ENCODE measurements at places on chromosomes 1 and 21.

DNA sequence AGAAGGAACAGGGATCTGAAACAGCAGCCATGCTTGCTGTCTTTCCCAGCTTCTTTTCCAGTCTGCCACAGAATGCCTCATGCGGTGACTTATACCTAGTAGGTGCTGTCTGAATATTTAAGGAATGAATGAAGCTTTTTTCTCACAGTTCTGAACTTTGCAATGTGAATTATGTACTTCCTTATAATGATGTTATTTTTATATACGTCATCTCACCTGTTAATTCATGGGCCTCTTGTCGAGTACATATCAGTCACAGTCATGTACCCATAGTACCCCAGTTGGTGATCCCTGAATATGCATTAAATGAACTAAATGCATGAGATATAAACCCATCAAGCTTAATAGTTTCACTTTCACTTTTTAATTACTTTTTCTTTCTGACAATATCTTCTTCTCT lies 132.7 kb downstream of the NTNG1 start:
- DNase-seq = no peak

DNA sequence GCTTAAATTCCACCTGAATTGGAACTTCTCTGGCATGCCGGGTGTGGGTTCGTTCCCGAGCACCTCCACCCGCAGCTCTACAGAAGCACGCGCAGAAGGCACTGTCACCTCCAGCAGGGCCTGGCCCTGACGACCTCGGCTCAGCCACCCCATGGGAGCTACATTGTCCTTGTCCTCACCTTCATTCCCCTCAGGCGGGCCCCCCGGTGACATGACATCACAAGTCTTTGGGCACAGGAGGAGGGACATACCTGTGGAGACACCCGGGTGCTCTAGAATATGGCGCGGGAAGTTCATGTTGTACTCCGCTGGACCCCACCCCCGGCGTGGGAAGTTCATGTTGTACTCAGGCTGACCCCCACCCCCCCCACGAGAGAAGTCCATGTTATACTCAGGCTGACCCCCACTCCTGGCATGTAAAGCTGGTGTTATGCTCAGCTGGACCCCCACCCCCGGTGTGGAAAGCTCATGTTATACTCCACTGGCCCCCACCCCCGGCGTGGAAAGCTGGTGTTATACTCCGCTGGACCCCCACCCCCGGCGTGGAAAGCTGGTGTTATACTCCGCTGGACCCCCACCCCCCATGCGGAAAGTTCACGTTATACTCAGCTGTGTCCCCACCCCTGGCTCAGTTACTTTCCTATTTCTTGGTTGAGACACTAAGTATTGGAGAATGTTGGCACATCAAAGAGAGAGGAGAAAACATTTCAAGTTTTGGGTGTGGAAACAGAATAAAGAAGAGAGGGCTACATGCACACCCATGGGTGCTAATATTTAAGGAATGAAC lies 37.6 kb downstream of the UMODL1 start:
- no peak for DNase-seq

GRCh38 chr1:230540421-230541155 lies 101.7 kb upstream of the COG2 start:
- DNase-seq = no peak

GRCh38 chr1:244280201-244280600 lies 171.5 kb downstream of the ADSS2 start:
- DNase-seq = no peak

DNA sequence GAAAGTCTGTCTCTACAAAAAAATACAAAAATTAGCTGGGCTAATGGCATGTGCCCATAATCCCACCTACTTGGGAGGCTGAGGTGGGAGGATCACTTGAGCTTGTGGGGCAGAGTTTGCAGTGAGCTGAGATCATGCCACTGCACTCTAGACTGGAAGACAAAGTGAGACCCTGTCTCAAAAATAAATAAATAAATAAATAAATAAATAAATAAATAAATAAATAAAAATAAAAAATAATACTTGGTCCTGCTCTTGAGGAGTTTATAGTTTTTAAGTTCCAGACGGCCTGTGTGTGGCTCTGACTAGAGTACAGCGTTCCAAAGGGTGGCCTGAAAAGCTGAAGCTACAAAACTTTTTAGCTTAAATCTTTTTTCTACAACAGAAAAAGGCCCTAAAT lies 35.1 kb downstream of the PCSK9 start:
- no peak for DNase-seq

GRCh38 chr1:47711184-47711847 lies 273.5 kb downstream of the FOXD2 start:
- DNase-seq = peak; percentile 53

- DNase-seq = no peak
These were observed 436.6 kb upstream of the ADGRL2 start for GRCh38 chr1:81364088-81364487.

- no peak for DNase-seq
These were observed 182.2 kb downstream of the AJAP1 start for GRCh38 chr1:4836574-4836973.

DNA sequence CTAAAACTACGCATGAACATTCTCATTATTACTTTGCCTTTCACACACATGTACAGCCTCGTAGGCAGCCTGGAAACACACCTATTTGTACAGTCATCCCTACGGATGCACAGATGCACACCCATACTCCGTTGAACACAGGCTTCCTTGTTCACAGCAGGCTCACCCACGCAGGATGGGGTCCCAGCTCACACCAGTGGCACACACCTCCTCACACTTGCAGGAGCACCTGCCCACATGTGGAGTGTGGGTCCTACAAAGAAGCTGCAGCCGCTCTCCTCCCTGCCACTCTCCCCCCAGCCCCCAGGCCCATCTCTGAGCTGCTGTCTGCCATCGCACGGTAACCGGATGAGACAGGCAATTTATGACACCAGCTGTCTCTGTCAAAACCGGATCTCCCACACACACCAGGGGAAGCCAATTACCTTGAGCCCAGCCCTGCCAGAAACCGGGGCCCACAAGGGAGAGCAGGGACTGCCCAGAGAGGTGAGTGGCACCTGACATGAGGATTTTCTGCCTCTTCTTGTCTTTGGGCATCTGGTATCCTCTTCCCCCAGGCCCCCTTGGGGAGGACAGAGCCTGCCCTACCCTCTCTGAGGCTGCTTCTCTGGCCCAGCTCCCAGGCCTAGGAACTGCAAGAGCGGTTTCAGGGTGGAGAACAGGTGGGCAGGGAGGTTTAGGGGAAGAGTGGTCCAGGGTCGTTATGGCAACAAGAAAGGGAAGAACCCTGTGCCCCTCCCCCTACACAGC lies 175.4 kb downstream of the IGSF21 start:
- no peak for DNase-seq

DNA sequence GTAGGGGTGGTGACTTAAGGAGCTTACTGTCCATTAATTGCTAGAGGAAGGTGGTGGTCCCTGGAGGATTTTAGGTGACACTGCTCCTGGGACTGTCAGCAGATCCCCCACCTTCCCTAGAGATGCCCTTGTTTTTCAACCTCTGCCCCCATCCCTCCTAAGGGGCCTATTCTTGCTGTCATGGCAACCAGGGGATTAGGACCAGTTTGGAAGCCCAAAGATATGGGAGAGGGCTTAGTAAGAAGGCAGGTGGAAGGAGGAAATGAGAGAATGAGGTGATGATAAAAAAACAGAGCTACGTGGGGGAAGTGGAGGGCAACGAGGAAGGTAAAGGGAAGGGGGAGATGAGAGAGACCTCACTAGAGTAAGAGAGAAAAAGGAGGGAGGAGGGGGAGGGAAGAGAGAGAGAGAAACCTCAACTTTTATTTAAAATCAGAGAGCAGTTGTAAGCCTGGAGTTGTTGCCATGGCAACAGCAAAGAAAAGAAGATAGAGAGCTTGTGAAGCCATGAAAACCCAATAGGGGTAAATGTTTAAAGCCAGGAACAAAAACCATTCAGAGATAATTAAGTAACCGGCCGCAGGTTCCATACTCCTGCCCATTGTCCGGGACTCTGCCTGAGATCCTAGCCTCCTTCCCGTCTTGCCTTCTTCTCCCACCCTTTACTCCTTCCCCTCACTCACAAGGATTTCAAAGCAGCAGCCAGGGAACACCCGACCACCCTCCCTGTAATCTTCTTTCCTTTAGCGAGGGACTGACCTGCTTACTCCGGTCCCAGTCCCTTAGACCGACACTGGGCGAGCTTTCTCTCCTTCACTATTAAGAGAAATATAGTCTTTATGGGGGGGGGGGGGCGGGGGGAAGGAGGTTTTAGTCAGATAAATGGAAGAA lies 20.6 kb downstream of the KIRREL1 start:
- no peak for DNase-seq

DNA sequence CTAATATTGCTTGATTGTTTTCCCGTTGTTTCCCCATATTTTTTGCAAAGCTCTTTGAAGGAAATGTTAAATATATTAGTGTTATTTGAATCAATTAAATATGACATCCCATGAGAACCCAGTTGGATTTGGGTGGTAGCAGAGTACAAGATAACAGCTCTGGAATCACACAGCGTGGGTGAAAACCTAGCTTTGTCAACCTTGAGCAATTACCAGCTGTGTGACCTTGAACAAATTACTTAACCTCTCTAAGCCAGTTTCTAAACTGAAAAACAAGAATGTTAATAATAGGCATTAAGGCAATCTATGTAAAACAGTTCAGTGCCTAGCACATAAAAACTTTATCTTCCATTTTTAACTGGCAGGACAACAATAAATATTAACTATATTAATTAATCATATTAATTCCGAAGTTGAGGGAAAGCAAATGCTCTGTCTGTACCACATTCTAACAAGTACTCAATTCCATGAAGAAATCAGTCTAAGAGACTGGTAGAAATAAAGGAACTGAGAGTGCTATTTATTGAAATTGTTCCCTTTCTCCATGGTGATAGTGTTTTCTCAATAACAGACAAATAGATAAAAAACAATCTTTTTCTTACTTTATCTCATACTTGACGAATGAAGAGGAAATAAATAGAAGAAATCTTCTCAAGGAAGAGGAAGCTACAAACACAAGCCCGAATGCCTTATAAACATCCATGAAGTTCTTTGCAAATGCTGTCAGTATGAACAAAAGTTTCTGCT lies 27.0 kb downstream of the DNASE2B start:
- no peak for DNase-seq

GRCh38 chr21:45331531-45332147 lies 43.9 kb upstream of the POFUT2 start:
- DNase-seq = no peak

DNA sequence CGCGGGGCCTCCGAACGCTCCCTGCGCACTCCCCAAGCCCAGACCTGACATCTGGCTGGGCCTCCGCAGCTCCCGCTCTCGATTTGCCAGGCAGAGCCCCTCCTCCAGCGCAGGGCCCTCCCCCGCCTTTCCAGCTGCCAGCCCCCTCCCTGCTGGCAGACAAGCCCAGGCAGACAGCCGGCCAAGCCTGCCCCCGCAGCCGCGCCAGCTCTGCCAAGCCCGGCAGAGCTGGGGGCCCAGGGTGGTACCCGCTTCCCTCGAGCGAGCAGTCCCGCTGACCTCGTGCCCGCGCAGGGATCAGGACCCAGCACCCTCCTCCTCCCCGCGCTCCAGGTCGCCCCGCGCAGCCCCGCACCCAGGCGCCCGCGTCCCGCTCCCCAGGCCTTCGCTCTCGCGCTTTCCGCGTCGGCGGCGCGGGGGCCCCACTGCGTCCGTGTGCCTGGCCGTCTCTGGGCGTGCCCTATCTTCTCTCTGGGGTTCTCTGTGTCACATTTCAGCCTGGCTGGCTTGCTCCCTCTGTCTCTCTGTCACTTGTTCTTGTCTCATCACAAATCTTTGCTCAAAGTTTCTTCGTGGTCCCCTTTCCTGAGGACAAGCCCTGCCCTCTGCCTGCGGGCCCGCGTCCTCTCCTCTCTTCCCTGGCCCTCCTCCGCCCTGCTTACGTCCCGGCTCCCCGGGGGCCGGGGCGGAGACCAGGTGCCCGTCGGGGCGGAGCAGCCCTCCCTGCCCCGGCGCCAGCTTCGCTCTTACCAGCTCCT lies 580 bp downstream of the INKA2 start:
- DNase-seq = peak; percentile 86

DNA sequence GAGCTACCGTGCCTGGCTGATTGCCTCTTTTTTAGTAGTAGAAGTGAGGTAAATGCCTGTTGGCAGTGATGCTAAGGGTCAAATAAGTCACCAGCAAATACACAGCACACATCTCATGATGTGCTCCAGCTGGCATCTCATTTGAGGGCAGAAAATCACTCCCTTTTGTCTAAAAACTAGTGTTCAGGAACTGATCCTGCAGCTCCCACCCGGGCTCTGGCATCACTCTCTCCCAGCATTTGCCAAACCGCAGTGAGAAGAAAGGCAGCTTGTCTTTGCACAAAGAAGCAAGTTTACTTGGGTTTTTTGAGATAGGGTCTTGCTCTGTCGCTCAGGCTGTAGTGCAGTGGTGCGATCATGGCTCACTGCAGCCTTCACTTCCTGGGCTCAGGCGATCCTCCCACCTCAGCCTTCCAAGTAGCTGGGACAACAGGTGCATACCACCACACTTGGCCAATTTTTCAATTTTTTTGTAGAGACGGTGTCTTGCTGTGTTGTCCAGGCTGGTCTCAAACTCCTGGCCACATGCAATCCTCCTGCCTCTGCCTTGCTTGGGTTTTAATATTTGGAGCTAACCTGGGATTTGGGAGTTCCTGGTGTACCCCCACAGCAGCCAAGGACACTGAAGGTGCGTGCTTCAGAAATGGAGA lies 4.1 kb downstream of the RBP7 start:
- DNase-seq = no peak

DNA sequence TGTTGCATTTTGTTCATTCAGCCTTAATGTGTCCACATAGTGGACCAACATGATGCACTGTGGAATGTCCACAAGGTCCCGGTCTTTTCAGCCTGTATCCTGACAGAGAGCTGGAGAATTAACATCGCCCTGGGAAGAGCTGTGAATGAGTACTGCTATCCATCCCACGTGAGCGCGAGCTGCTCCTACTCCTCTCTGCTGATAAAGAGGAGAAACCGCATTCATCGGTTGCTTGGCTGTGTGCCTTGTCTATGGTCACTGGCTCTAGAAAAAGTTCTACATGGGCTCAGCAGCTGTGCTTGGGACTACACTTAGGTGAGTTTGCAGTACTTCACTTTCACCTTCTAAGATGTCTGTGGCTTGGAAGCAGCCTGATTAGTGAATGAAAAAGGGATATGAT lies 31.1 kb upstream of the IGSF5 start:
- no peak for DNase-seq

GRCh38 chr21:35478161-35479064 lies 429.3 kb upstream of the RUNX1 start:
- no peak for DNase-seq

DNA sequence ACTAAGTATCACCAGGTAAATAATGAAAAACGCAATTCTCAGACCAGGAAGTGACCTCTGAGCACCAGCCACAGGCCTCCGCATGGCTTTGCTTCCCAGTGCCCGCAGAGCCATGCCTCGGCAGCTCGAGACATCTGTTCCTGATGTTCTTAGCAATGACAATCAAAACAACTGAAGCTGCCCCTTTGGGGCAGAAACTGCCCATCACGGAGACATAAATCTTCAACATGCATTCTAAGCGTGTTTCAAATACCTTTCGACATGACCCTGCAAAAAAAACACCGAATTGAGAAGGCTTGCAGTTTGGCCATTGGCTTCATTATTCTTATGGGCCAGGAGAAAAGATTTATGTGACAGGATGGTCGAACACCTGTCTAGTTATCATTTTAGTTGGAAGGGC lies 5.8 kb upstream of the RAP1GAP start:
- no peak for DNase-seq

- DNase-seq = no peak
These were observed 4.2 kb upstream of the KIFAP3 start for GRCh38 chr1:170078610-170079189.

GRCh38 chr1:14282707-14283106 lies 315.8 kb upstream of the KAZN start:
- DNase-seq = no peak

- no peak for DNase-seq
These were observed 38.4 kb downstream of the FYB2 start for GRCh38 chr1:56780826-56781225.

Data from left forelimb (tissue), 1 donor.